ENCODE measurements at places on chromosomes 11 and 22. TPM values are rescaled to one million over a fixed set of nuclear protein-coding genes. Genes with fewer than 3 reads are reported as not detected.

NPAS4 gene
- 0.77 TPM for polyA plus RNA-seq

CARNS1 gene
- 0.32 TPM for polyA plus RNA-seq

C1QTNF5 gene
- 5.8 TPM for polyA plus RNA-seq

GUCD1 gene
- 97.6 TPM for polyA plus RNA-seq

SCGB1C1 gene
- not detected for polyA plus RNA-seq

ART1 gene
- not detected for polyA plus RNA-seq

SPA17 gene
- polyA plus RNA-seq = 11.5 TPM

SPTY2D1 gene
- 12.4 TPM for polyA plus RNA-seq

ZNRF3 gene
- polyA plus RNA-seq = 2.4 TPM

CHST1 gene
- 0.27 TPM for polyA plus RNA-seq

DEFB131B gene
- not detected for polyA plus RNA-seq

RTN4RL2 gene
- polyA plus RNA-seq = 0.83 TPM

NRGN gene
- 27.8 TPM for polyA plus RNA-seq

FAM180B gene
- polyA plus RNA-seq = not detected

F2 gene
- not detected for polyA plus RNA-seq

HTR3A gene
- not detected for polyA plus RNA-seq

IGLL5 gene
- not detected for polyA plus RNA-seq

MRGPRE gene
- not detected for polyA plus RNA-seq

RCE1 gene
- polyA plus RNA-seq = 19.4 TPM

APOL3 gene
- 1.4 TPM for polyA plus RNA-seq

OR51E2 gene
- 1.3 TPM for polyA plus RNA-seq

ARHGAP20 gene
- 1.2 TPM for polyA plus RNA-seq

DCHS1 gene
- polyA plus RNA-seq = 3.3 TPM

VWA5A gene
- 4.7 TPM for polyA plus RNA-seq

NCF4 gene
- not detected for polyA plus RNA-seq

PDE2A gene
- 0.06 TPM for polyA plus RNA-seq

CELSR1 gene
- polyA plus RNA-seq = 1.4 TPM

JHY gene
- 0.46 TPM for polyA plus RNA-seq

CCND1 gene
- 872 TPM for polyA plus RNA-seq

CRYAB gene
- 19.5 TPM for polyA plus RNA-seq

PDE3B gene
- 0.21 TPM for polyA plus RNA-seq

GRK3 gene
- 0.80 TPM for polyA plus RNA-seq

OR51B5 gene
- polyA plus RNA-seq = 0.29 TPM

CD3G gene
- polyA plus RNA-seq = not detected

TRPC6 gene
- 0.46 TPM for polyA plus RNA-seq

CNIH2 gene
- 3.4 TPM for polyA plus RNA-seq

BTG4 gene
- polyA plus RNA-seq = not detected
